ENCODE measurements at places on chromosomes 3 and 15.

DNA sequence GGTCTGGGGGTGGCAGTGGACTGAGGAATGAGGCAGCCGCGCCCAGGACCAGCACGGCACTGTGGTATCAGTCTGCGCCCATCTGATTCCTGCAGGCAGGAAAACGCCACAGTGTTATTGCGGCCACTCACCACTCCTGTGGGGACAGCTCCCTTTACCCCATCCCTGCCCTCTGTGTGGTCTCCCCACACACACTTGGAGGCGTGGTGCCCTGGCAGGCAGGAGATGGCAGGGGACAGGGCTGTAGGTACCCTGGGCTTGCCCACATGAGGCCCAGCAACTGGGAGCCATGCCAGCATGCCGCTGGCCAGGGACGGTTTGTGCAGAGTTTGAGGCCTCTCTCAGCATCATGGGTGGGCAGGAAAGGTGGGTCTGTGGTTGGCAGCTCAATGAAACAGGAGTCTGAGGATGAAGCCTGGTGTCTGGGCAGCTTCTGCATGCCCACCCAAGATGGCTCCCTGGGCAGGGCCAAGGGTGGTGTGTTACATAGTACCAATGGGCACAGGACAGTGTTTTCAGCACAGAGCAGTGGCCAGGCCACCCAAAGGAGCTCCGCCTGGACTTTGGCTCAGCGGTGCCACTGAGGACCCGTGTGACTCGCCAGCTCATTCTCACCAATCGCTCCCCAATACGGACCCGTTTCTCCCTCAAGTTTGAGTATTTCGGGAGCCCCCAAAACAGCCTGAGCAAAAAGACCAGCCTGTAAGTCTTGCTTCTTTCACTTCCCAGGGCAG is 27.2 kb downstream of the ACAA1 start:
- no peak for DNase-seq

DNA sequence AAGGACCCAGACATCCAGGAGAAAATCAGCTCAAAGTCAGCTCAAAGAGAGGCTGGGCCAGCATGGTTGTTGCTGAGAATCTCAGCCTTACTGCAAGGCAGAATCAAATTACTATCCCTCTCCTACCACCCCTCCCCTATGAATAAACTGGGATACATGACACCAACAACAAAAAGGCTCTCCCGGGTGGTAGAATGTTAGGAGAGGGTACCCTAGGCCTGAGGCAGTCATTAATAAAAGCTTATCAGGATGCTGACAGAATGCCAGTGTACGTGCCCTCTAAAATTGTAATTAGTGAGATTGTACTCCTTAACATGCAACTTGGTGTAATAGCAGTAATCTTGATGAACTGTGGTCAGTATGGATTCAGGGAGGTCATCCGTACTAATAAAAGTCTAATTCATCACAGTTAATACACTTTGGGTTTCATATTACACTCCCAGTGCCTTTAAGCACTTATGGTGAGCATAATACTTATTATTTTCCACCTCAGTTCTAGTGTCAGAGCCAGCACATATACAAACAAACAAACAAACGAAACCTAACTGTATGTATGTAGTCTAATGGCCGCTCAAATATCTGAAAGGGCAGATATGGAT is 76.5 kb downstream of the B3GALNT1 start:
- no peak for DNase-seq

DNA sequence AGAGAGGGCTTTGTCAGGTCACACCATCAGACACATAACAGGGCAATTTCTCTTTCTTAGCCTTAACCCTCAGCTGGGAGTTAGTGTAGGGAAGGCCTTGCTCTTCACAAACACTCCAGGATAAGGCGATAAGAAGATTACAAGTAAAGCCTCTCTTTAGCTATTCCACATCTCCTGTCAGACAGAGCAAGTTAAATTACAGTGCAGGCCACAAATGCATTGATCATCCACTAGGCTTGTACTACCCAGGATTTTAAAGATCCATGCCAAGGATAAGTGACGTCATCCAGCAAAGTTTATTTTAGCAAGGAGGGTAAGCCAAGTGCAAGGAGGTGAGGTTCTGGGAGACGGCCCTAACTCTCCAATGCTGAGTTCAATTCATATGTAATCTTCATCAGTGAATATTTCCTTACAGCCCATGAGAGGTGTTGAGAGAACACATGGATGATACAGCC is 890.6 kb upstream of the NR2F2 start:
- no peak for DNase-seq

DNA sequence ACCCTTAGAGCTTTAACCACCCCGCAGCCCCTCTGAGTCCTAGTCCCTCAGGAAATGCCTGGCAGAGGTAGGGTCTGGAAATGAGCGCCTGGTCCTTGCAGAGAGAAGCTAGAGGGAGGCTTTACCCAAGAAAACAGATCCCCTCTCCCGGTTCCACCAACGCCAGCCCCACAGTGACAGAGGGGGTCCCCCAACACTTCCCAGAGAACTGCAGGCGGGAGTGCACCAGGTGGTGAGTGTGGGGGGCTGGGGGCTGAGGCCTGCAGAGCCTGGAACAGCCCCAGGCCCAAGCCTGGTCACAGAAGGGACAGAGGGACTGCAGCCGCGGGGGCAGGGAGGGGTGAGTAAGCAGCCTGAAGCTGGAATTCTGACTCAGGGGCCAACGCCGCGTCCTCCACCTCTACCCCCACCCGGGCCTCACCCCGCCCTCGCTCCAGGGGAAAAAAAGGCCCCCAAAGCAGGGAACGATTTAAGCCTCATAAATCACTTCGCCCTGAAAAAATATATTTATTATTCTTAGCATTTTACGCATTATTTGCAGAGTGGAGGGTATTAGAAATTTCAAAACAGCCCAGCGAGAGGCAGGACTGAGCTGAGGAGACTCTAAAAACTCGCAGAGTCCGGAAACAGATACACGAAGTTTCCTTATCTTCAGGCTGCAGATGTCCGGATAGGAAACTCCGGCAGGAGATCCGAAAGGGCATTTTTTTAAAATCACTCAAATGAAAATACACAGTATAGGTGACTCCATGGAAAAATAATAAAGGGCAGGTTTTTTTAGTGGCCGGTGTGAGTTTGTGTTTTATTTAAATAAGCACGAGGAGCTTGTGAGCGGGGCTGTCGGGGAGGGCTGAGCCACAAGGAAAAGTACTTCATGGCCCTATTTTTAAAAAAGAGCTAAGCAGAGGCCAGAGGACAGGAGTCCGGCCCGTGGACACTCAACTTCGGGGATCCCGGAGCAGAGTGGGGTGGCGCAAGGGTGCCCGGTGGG is 10.0 kb downstream of the GATA2 start:
- DNase-seq = no peak

DNA sequence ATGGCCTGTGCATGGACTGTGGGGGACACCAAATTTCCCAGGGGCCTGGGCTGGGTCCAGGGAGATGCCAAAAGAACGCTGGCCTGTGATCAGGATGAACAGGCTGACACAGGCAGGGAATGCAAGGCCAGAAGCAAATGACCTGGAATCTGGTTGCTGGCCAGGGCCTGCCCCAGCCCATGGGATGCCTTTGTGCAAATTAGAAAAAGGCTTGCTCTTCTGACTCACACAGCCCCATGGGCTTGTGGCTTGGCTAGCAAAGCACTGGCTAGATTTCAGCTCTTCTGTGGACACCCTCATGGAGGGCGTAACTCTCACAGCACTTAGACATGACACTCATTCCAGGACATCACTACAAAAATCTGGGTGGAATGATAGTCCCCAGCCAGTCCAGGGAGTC is 356.0 kb downstream of the SHQ1 start:
- DNase-seq = no peak
